Germinal center (tissue), 1 donor: ENCODE measurements at places on chromosomes 5 and 9.

GRCh38 chr5:138180183-138180782 lies 1.4 kb downstream of the KIF20A start:
- DNase-seq, result peak; percentile 58

GRCh38 chr9:19451240-19452087 lies 42.7 kb downstream of the ACER2 start:
- DNase-seq, result no peak

- no peak for DNase-seq
These were observed 334.6 kb upstream of the TUSC1 start for GRCh38 chr9:26012797-26013196.

- DNase-seq, result no peak
These were observed 404.7 kb downstream of the TLE4 start for GRCh38 chr9:79976257-79977073.

DNA sequence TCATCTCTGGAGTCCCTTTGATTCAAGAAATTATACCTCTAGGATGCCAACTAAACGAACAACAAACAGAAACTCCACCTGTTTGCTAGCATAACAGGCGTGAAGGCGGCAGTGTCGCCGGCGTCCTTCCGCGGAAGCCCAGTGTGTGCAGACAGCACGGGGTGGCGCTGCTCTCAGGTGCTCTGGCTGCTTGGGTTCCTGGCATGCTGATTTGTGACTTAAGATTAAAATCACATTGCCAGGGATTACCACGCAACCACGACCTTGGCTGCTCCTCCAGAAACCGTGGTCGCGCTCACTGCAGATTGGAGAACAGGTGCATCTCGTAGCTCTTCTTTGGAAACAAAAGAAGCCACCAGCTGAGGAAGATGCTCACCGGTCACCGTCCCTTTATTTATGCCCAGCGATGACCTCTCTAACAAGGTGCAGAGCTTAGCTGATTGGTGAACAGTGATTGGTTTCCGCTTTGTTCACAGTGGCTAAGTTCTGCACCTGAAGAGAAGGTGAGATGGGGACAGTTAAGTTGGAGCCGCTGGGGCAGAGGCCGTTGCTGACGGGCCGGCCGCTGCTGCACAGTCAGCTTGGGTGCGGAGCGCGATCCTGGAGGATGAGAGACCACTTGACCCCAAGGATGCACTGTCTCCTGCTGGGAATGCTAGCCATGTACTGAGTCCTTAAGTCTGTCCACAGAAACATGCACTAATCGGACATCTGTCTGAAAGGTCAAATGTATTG lies 232.3 kb downstream of the FANCC start:
- DNase-seq, result no peak

GRCh38 chr5:54205453-54205852 lies 104.9 kb downstream of the ARL15 start:
- DNase-seq, result no peak

- DNase-seq, result no peak
These were observed 6.1 kb upstream of the CSF2 start for GRCh38 chr5:132067451-132067850.

DNA sequence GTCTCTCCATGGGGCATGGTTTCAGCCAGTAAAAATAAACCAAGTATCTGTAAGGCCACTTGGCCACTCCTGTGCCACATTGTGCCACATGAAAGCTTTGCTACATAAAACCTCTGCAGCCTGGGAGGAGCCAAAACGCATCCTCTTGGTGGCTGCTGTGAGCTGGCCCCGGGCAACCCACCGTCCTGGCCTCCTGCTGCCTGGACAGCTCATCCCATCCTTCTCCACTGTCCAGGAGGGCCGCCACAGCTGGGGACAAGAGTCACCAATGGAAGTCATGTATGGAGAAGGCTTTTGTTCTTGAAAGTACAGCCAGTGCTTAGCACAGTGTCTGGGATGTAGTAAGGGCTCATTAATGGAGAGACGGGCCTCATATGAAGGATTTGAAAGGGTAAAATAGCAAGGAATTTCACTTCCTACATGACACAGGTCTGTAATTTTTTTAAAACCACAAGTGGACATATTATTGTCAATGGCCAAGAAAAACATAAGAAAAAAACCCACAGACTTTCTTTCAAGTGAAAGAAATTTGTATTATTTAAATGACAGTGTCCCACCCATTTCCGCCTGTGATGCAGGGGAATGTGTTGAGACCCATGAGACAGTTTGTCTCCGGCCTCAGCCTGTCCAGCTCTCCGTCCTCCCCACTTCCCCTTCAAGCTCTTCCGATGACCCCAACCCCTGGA lies 6.6 kb downstream of the PTGES start:
- DNase-seq, result no peak

DNA sequence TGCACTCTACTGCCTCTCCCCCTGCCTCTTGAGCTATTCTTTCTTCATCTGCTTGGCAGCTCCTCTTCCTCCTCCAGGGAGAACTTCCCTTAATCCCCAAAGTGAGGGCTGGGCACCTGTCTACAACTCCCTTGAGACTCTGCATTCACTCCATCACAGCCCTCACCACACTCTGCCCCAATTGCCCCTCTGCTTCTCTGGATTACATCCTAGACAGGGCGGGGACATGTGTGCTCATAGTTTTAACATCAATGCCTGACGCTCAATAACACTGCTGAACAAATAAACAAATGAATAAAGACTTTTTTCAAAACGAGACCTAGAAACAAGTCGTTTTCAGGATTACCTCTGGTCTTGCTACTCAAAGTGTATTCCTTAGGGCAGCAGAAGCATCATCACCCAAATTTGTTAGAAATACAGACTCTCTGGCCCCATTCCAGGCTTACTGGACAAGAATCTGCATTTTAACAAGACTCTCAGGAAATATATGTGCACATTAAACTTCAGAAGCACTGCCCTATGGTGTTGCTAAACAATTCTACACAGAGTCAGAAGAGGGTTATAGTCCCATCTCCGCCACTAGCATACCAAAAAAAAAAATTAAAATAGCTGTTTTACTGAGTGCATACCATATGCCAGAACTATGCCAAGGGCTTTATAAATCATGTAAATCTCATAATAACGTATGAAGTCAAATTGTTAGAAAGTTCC lies 115.6 kb downstream of the CDK5RAP2 start:
- no peak for DNase-seq

DNA sequence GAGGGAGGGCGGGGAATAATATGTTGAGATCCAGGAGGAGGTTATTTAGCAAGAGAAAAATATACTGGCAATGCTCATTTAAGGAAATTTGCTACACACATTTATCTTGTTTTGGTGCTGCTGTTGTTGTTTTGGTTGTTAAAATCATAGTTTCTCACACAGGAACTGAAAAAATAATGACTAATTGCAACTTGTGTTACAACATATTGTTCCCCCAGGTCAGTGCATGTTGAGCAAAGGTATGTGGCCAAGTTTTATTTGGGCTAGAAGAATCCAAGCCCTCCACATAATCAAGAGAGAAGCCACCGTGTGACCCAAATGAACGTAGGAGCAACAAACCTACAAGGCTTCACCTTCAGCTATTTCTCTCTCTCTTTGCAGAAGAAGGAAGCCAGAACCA lies 220.3 kb upstream of the DAPK1 start:
- no peak for DNase-seq

DNA sequence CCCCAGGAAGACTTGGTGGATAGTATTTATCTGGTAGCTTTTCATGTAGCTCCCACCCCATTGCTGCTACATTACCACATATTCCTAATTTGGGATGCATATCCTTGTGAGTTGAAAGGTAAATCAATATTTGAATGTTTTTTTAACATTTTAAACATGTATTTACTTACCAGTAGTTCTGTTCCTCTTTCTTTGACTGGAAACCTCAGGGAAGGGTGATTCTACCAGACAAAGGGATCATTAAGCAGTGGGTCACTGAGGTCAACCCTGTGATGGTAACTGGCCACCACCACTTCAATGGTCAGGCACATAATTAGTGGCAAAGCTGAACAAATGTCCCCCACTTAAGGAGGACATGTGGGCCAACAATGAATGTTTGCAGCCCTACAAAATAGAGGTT lies 27.2 kb upstream of the KLF9 start:
- no peak for DNase-seq

DNA sequence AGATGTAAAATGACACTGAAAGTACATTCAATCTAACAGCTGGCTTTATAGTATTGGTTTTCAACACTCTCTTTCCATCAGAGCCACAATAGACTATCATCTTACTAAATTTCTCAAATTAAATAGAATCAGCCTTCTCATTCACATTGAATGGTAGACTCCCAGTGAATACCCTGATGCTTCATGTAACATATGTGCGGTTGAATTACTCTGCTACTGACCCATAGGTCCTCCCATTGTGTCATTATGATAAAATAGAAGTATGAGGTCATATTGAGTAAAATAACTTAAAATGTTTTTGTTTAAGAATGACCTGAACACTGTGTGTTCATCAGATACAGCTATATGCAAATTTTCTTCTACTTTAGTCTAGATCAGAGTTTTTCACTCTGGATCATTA lies 75.9 kb upstream of the ADAMTSL1 start:
- DNase-seq, result no peak

- no peak for DNase-seq
These were observed 480.0 kb downstream of the CCDC171 start for GRCh38 chr9:16032799-16033198.

GRCh38 chr9:136539427-136540421 lies 6.1 kb downstream of the NOTCH1 start:
- peak; percentile 90 for DNase-seq

GRCh38 chr9:135296735-135297455 lies 182.7 kb upstream of the PPP1R26 start:
- no peak for DNase-seq

DNA sequence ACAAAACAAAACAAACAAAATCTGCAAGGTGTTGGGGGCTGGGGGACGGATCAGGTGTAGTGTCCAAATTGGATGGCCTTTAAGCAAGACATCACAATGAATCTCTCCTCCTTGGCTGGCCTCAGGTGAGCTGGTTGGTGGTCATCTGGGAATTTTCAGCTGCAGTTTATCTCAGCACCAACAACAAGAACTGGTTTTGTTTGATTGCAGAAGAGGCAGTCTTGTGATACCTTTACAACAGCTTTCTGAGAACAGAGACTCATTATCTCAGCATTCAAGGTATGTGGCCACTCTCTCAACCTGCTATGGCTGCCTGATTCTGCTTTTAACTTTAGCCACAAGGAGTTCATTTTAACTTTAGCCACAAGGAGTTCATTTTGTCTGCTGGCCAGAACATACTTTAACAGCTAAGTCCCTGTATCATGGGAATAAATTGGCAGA lies 1543.4 kb downstream of the EFNA5 start:
- DNase-seq, result no peak

DNA sequence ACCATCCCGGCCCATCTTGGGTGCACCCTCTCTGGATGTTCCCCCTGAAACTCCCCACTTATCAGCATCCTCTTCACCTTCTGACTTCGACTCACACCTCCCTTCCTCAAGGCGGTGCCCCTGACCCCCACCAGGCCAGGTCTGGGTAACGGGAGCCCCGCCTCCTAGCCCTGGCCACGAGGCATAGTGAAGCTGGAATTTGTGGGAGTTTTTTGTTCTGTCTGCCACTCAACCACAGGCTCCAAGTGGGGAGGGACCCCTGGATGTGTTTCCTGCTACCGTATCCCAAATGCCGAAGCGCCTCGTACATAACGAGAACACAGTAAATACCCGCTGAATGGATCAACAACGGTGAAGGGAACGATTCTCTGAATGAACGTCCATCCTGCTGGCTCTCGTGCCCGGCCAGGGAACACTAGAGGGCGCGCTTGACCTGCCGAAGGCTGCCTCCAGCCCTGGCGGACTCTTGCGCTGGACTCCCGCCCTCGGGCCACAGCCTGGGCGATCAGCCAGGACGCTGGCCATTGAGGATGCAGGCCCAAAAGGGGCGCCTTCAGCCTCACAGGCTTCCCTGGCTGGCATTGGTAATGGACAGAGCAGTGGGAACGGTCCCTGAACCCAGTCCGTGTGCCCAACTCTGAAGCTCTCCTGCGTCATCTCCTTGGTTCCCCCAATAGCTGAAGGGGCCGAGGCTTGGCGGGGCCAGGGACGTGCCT lies 47.3 kb upstream of the PHYKPL start:
- DNase-seq, result peak; percentile 75

GRCh38 chr9:3732077-3733038 lies 206.6 kb upstream of the RFX3 start:
- peak; percentile 34 for DNase-seq

DNA sequence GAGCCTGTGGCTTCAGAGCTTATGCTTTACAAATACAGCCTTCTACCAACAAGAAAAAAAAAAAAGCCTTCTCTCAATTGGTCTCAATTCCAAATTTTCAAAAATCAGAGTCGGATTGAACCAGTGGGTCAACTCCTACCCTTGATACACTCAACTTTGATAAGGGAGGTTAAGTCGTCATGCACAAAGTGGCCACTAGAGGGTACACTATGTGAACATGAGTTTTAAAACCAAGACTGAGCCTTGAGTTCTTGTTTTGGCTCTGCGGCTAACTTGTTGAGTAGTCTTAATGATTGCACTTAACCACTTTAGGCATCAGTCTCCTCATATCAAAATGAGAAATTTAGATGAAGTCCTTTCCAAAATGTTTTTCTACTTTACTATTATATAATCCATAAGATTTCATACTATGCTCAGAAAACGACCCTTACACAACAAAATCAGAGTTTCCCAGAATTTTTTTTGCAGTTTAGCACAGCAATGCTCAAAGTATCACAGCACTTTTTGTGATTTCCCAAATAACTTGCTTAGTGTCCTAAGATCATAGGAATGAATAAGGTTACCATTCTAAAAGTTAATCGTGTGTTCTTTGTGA lies 92.9 kb upstream of the MTAP start:
- peak; percentile 8 for DNase-seq

GRCh38 chr5:67178085-67178484 lies 18.5 kb downstream of the CD180 start:
- DNase-seq, result no peak

- DNase-seq, result no peak
These were observed 6.7 kb downstream of the CCDC187 start for GRCh38 chr9:136297016-136297691.

DNA sequence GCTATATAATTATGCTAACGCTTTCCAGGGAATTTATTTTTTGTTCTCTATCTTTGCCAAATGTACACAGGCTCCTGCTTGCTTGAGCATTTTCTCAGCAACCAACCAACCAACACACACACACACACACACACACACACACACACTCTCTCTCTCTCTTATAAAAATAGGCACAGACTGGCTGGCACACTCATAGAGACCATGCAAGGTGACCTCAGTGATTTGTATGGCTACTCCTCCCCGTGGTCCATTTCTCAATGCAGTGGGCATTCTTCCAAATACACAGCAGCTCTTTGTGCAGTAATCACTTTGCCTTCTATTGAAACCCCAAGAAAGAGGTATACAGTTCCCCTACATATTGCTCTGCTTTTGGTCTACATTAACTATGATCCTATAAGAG lies 416.0 kb downstream of the MAN2A1 start:
- no peak for DNase-seq
